Stimulated activated CD4-positive, alpha-beta T cell treated with anti-CD3 and anti-CD28 coated beads, Interleukin-15, amount 100 ng/mL, for 1 hour (primary cell): ENCODE measurements at places on chromosomes 13 and 19.
A peak's percentile ranks its signal among the peaks of the same experiment; 100 is the strongest.

- no peak for DNase-seq
Observed at GRCh38 chr13:95552539-95553441, at the start of gene CLDN10. CLDN10 (plus strand) TSS chr13:95552720; CDS start chr13:95552754, 34 bp downstream.

GRCh38 chr13:60931858-60932546, 483.6 kb downstream of the PCDH20 start:
- no peak for DNase-seq

GRCh38 chr13:73913751-73914518, 220.3 kb downstream of the KLF12 start:
- DNase-seq: no peak

DNA sequence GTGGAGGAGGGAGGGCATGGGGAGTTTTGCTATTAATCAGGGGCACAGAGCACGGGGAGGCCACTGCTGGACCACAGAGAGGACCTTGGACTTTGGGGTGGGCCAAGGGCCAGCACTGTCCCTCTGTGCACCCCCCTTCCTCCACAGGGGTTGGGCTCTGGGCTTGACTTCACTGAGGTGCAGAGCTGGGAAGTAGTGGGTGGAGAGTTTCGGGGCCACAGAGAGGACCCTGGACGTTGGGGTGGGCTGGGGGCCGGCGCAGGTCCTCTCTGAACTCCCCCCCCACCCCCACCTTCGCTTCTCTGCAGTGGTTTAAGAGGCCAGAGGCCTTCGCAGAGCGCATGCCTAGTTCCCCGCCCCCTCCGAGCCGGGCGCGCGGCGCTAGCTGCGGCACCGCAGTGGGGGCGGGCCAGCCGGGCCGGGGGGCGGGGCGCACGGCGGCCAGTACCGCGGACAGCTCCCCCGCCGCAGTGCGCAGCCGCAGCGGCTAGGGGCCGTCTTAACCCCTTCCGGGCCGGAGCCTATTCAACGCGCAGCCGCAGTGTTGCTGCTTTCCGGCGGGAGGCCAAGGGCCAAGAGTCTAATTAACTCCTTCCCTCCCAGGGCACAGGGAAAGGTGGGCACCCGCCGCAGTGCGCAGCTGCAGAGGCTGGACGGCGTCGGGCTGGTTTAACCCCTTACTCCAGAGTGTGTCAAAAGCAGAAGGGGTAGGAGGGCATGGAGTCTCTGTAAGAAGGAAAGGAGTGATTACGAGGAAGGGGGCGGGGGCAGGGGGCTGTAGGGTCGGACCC, 3.7 kb downstream of the KCNC3 start:
- DNase-seq: peak; percentile 72

GRCh38 chr13:112242777-112243176, 133.4 kb upstream of the SPACA7 start:
- no peak for DNase-seq

- DNase-seq: no peak
Observed at GRCh38 chr13:45191874-45192273, 9.0 kb downstream of the KCTD4 start.

DNA sequence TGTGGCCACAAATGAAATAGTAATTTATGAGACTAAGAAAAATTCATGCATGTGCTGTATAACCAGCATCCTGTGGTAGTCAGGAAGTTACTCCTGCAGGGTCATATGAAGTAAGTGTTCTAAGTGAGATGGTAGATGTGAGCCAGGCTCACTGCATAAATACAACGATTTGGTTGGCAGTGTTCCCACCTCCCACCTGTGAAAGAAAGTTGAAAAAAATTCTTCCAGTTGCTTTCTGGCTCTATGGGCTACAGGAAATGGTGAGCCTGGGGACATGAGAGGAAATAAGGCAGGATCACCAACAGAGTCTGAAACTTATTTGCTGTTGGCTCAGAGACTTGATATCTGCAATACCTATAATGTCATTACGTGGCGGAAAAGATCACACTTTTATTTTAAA, 301.7 kb upstream of the SPRY2 start:
- DNase-seq: no peak

- no peak for DNase-seq
Observed at GRCh38 chr19:14112809-14113385, 4.7 kb downstream of the PRKACA start.

DNA sequence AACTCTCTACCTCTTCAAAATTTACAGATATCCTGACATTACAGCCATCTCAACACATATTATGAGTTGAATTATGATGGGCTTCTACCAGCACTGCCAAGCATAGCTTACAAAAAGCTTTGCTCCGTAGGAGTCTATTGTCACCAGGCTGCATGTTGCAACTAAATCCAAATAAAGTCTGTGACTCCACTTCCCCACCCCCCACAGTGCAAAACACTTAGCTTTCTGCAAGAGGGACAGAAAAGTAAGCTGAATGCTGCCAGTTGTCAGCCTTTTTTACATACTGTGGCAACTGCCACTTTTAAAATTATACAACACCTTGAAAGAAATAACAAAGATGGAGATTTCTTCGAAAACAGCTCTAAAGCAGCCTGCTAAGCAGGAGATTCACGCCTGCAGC, 189.1 kb downstream of the FGF14 start:
- no peak for DNase-seq

- no peak for DNase-seq
Observed at GRCh38 chr19:45164577-45165335, 4.0 kb upstream of the NKPD1 start.

- DNase-seq: no peak
Observed at GRCh38 chr13:31980830-31981229, 50.7 kb upstream of the FRY start.

- DNase-seq: no peak
Observed at GRCh38 chr19:47723581-47723940, 10.3 kb downstream of the EHD2 start.

GRCh38 chr13:20128459-20128931, 32.4 kb downstream of the GJA3 start:
- no peak for DNase-seq

GRCh38 chr13:51058461-51059167, 52.5 kb downstream of the C13orf42 start:
- no peak for DNase-seq

GRCh38 chr13:28046981-28047380, 53.4 kb downstream of the FLT3 start:
- DNase-seq: no peak

GRCh38 chr13:110248449-110249143, 58.4 kb downstream of the COL4A1 start:
- no peak for DNase-seq
